ENCODE measurements at places on chromosomes 6 and 20. TPM values are rescaled to one million over a fixed set of nuclear protein-coding genes. Genes with fewer than 3 reads are reported as not detected.

DNA sequence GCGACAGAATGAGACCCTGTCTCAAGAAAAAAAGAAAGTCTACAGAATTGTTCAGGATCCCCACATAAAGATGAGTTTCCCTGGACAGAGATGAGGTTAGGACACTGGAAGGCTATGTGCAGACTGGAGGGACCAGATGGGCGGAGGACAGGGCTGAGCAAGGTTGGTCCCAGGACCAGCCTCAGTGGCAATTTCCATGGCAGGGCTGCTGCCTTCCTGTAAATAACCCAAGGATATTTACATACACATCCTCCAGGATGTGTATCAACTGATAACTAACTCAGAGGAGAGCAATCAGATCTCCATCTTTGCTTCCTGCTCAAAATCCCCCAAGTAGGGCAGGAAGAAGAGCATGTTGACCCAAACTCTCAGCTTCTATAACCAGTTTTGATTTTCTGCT is 58.8 kb downstream of the RSPH3 start:
- no peak for DNase-seq

DNA sequence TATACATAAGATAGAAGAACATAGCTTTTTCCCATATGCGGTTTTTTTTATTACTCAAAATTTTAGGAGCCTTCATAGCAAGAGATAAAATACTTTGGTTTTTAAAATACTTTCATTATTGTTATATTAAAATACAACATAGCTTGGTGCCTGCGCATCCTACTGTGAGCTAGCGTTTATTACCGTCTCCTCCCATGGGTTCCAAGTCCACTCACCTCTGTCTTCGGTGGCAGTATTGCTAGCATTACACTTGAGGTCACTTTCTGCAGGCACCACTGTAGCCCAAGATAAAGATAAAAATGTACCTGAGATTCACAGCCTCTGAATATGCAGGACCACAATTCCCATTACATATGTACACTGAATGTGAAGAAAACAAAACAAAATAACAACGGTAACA is 326.7 kb downstream of the TPBG start:
- no peak for DNase-seq

- DNase-seq = no peak
These were observed 47.3 kb downstream of the ATP9A start for GRCh38 chr20:51720854-51721253.

- no peak for DNase-seq
These were observed 83.7 kb downstream of the SULF2 start for GRCh38 chr20:47701612-47702011.

GRCh38 chr20:431012-431904 is 23.2 kb downstream of the RBCK1 start:
- peak; percentile 91 for DNase-seq

- peak; percentile 67 for DNase-seq
These were observed 331.8 kb upstream of the BTBD3 start for GRCh38 chr20:11585752-11586352.

- peak; percentile 72 for DNase-seq
These were observed 52.7 kb downstream of the FGD2 start for GRCh38 chr6:37058084-37058586.

DNA sequence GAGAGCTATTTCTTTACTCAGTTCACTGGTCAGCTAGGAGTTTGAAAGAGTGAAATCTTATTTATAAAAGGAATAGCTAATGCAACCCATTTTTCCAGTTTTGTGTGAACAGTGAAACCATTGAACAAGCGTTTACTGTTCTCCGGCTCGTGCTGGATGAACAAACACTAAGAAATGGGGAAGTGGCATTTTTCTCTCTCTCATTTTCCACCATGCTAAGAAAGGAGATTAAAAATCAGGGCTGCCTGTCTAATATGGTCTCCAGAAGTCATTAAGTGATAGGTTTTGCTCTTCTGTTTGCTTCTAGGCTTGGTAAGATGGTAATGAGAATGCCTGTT is 774 bp upstream of the SFT2D1 start:
- no peak for DNase-seq

DNA sequence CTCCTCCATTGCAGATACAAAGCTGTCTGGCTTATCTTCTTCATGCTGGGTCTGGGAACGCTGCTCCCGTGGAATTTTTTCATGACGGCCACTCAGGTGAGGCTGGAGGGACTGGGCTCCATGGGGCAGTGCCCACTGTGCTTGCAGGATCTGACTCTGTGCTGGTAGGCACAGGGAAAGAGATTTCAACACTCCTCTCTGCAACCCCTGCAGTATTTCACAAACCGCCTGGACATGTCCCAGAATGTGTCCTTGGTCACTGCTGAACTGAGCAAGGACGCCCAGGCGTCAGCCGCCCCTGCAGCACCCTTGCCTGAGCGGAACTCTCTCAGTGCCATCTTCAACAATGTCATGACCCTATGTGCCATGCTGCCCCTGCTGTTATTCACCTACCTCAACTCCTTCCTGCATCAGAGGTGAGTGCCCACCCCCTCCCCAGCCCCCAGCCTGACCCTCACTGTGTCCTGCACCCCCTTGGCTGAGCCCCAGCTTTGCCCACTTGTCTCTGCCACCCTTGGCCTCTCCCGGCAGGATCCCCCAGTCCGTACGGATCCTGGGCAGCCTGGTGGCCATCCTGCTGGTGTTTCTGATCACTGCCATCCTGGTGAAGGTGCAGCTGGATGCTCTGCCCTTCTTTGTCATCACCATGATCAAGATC is 6.1 kb downstream of the SLC29A1 start:
- no peak for DNase-seq

GRCh38 chr6:104699593-104700329 is 160.0 kb downstream of the HACE1 start:
- DNase-seq = no peak

DNA sequence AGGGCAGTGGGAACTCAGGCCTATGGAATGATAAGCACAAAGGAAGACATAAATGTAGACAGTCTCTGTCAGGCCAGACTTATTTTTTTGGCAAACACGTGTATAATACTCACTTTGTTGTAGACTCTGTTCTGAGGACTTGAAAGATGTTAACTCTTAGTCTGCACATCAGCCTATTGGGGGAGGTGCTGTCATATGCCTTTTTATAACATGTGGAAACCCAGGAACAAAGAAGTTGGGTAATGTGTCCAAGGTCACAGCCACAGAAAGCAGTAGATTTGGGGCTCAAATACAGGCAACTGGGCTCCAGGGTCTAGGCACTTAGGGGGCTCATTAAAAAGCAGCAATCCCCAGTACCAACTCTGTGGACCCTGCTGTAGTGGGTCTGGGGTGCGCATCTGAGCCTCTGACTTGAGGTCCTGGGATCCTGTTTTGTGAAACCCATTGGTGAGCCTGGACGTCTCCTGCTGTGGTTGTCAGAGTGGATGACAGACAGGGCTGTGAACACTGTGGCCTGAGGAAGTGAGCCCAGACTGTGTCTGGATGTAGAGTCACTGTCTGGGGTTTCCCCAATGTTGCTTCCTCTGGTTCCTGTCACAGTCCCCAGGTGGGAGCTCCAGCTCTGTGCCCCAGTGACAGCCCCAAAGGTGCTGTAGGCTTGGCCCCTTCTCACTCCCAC is 50.0 kb downstream of the CDH26 start:
- no peak for DNase-seq

- DNase-seq = no peak
These were observed 652.1 kb upstream of the SLC35B3 start for GRCh38 chr6:9087470-9087869.

DNA sequence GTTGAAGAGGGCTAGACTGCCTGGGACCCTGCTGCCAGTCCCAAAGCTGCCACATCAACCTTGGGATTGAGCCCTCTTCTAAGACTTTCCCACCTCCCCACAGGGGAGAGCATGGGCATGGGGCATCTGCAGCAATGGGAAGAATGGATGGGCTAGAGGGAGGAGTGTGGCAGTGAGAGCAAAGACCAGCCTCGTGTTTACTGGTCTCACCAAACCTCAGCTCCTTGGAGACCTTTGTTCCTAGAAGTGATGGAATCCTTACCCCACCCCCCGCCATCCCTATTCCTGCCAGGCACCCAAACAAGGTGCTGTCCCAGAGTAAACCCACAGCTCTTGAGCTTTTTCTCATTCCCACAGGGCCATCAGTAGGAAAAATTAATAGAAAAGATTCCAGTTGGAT is 20.0 kb upstream of the ARMC12 start:
- DNase-seq = no peak

GRCh38 chr6:21678990-21679389 is 85.4 kb downstream of the SOX4 start:
- peak; percentile 59 for DNase-seq

GRCh38 chr6:118263921-118264486 is 284.1 kb upstream of the PLN start:
- peak; percentile 27 for DNase-seq

DNA sequence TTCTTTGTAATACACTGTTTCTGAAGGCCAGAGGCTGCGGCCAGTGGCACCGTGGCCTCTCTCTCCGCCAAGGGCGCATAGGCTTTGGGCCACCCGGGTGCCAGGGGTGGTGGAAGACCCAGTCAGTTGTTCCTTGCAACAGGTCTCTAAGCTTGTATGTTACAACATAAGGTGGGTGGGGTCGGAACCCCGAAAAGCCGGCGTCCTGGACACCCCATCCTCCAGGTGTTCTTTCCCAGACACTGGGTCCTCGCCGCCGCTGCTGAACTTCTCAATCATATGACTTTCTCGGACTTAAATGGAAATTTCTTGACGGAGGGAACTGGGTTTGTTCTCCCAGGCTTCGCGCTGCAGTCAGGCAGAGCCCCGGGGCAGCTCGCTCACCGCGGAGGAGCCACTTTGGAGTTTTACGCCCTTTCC is 983 bp upstream of the KCNQ5 start:
- no peak for DNase-seq

DNA sequence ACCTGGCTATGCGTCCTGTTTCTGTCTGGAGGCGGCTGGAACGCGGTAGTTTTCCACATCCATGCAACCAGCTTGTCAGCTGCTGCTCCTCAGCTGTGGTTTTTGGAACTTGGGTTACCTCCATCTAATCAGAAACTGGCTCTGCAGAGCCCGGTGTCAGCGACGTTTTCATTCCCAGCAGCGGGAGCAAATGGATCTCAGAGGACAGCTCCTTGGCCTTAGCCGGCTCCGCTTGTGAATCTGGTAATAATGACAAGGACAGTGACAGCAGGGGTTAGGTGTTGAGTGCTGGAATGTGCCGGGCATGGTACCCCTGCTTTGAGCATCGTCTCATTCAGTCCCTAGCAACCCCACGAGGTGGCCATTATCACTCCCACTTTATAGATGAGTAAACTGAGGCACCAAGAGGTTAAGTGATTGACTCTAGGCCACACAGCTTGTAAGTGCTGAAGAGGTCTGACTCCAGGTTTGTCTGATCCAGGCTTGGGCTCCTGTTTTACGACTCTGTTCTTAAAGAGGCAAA is 1.3 kb downstream of the SLCO4A1 start:
- peak; percentile 23 for DNase-seq

- no peak for DNase-seq
These were observed 368.5 kb downstream of the HTR1B start for GRCh38 chr6:77094821-77095220.

- DNase-seq = peak; percentile 52
These were observed 1.5 kb downstream of the ID4 start for GRCh38 chr6:19838442-19839236.

DNA sequence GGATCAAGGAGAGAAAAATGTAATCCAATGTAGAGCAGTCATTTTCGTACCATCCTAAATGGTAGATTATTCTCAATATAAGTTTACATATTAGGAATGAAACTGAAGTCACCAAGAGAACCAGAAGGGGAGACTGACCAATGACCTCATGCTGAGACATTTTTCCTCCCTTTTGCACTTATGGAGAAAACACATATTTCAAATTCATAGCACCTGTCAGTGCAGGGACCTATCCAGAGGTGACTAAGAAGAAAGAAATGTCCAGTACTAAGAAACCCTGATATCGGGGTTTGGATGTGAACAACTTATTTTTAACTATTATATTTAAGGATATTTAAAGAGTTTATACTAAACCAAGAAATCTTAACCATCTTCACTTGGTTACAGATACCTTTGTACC is 16.6 kb upstream of the LYRM2 start:
- DNase-seq = peak; percentile 35

DNA sequence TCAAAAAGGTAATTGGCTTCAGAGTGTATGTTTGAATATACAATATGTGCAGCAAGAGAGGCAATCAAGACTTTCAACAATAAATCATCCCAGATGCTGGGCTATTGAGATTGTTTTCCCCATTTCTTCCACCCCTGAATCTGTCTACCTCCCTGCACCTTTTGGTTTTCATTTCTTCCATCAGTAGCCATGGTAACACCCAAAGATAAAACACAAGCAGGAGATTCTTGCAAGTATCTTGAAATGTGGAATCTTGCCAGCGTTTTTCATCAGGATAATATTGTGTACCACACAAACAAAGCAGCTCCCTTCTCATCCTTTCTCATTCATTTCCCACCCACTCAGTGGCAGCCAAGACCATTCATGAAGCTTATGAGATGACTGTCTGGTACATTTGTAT is 73.0 kb upstream of the NRSN1 start:
- no peak for DNase-seq

DNA sequence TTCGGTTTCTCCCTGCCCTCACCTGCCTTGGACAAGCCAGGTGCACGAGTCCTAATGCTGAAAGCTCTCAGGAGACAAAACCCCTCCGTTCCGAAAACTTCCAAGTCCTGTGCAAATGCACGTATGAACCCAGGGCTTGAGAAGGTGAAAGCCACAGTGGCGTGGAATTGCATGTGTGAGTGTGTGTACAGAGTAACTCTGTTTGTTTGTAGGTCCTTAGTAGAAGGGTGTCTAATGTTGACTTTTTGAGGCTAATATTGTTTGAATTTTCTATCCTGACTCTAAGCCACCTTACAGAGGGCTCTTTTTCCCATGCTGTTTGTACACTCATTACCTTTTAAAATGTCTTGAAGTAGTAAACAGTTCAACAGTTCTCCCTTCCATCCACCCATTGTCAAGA is 129.1 kb downstream of the FOXA2 start:
- no peak for DNase-seq

Gene LPA
- not detected for total RNA-seq

Gene BANF2
- not detected for total RNA-seq

Gene CPXM1
- total RNA-seq = not detected

Gene NPBWR2
- not detected for total RNA-seq

Gene LY6G6F
- total RNA-seq = not detected

Gene VARS1
- total RNA-seq = 89.8 TPM

Gene CLDN20
- not detected for total RNA-seq

Gene BPIFA1
- not detected for total RNA-seq

Gene SLC24A3
- total RNA-seq = not detected

Gene PCSK2
- total RNA-seq = not detected

Gene MCCD1
- total RNA-seq = not detected

Gene ZNF391
- total RNA-seq = 5.9 TPM

Gene EPB41L1
- 48.2 TPM for total RNA-seq

Gene LY6G6C
- 0.22 TPM for total RNA-seq

Gene OVOL2
- 23.1 TPM for total RNA-seq

Gene ANGPT4
- not detected for total RNA-seq

Gene PLG
- total RNA-seq = not detected

Gene CDKAL1
- 14.9 TPM for total RNA-seq

Data from PC-3 (cell line).